ENCODE measurements at places on chromosomes 5 and 9.

DNA sequence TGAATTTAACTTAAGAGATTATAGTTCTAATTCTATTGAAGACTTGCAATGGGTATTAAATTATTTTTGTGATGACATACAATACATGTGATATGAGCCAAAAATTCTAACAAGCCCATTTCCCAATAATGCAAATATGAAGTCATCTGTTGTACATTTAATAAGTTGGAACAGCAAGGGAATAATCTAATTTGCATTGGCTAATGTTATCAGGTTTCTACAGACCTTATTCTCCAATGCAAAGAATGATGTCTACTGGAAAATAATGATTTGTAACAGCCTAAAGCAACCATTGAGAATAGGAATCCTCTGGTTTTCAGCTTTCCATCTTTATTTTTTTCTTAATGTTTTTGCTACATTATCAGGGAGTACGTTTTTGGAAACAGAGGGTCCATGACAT lies 89.1 kb upstream of the MINAR2 start:
- DNase-seq: no peak

DNA sequence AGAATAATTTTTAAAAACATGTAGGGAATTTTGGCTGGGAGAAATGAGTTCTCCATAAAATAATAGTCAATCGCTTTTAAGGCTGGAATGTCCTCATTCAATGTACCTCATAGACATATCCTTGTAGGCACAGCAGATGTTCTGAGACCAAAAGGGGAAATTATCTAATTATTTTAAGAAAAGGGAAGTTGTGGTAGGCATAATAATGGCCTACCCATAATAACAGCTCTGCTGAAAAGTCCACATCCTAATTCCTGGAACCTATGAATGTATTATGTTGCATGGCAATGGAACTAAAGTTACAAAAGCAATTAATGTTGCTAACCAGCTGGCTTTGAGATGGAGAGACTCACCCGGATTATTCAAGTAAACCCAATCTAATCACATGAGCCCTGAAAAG lies 216.1 kb downstream of the TRIM36 start:
- no peak for DNase-seq

GRCh38 chr9:4333787-4334186 lies 33.9 kb upstream of the GLIS3 start:
- DNase-seq: no peak

GRCh38 chr5:38576961-38577684 lies 20.7 kb upstream of the LIFR start:
- DNase-seq: no peak

- no peak for DNase-seq
Measured at GRCh38 chr9:110753731-110754231, 85.2 kb downstream of the MUSK start.

DNA sequence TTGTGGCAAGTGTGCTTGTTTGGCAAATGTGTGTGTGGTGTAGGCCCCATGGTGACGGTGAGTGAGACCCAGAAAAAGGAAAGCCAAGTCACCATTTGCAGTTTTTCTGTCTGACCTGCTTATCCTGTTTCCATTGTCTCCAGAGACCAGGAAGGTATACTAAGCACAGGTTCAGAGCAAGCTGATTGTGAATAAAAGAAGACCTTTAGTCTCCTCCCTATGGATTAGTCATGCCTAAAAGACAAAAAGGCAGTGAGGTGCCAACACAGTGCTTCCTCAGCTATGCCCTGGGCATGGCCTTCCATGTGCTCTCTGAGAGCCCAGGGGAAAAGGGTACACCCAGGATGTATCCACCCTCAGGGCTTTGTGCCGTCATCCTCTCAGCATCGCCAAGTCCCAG lies 49.2 kb upstream of the SHOC1 start:
- DNase-seq: no peak

DNA sequence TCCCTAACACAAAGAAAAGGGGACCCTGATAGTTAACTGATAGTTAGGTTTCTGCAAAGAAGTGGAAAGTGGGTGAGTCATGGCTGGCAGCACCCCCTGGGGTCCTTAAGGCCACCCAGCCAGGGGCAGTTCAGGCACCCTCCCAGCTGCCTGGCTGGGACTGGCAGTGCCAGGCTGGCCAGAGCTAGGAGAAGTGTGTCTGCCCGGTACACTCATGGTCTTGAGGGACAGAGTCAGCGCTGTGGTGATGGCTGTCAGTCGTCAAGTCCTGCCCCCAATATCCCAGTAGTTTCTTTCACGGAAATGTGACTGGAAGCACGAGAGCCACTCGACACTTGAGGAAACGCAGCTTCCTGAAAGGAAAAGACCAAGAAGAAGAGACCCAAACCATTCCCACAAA lies 22.3 kb upstream of the CNOT6 start:
- no peak for DNase-seq

DNA sequence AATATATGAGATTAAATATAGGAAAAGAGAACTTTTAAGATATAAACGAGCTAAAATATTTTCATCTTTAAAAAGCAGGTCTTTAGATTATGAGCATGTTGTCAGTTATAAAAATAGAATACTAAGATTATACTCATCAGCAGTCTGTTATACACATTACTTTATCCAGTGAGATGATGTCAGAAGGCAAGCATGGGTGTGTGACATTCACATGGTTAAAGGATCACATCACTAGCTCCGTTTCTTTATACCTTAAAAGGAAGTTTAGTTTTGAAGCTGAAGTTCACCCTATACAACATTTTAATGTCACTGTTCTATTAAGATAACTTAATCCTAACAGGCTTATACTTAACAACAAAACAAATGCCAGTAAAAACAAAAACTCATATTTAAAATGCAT lies 59.6 kb downstream of the RICTOR start:
- no peak for DNase-seq

GRCh38 chr9:136850866-136851775 lies 1.0 kb upstream of the MAMDC4 start:
- no peak for DNase-seq

- DNase-seq: no peak
Measured at GRCh38 chr5:50934343-50934742, 267.9 kb downstream of the PARP8 start.

DNA sequence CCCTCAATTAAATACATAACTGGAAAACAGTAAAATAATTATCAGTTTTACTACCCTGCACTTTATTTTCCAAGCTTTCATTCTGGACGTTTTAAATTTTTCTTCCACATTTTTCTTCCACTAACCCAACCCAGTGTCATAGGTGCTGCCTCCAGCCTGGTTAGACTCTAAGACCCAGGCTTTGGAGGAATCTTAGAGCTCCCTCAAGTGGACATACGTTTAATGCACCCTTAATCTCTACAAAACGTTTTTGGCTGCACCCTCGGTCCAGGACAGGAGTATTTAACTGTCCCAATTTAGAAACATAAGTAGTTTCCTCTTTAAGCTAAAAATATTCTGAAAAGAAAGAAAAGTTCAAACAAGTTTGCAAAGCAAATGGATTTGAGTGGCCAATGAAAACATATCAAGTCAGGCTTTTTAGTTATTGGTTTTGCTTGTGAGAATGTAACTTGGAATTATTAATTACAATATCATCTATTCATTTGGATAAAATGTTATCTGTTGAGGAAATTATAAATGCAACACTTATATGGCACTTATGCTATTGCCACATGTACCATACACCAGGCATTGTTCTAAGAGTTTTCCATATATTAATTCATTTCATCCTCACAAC lies 38.9 kb downstream of the CDH6 start:
- DNase-seq: peak; percentile 69

DNA sequence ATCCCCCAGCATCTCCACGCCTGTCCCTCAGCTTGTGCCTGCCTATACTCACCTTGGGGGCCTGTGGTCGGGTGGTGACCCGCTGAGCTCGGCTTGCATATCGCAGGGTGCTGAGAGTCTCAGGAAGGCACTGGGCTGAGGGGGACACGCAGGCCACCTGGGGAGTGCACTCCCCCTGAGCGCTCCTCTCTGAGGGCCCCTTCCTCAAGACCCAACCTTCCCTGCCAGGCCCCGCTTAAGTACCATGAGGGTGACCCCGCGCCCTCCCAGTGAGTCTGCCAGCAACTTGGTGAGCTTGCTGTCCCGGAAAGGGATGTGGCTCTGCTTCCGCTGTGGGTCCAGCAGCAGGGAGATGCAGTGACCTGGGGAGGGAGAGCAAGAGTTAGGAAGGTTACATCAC lies 4.1 kb downstream of the KIF12 start:
- no peak for DNase-seq

- DNase-seq: no peak
Measured at GRCh38 chr5:56414066-56414465, 180.9 kb upstream of the ANKRD55 start.

DNA sequence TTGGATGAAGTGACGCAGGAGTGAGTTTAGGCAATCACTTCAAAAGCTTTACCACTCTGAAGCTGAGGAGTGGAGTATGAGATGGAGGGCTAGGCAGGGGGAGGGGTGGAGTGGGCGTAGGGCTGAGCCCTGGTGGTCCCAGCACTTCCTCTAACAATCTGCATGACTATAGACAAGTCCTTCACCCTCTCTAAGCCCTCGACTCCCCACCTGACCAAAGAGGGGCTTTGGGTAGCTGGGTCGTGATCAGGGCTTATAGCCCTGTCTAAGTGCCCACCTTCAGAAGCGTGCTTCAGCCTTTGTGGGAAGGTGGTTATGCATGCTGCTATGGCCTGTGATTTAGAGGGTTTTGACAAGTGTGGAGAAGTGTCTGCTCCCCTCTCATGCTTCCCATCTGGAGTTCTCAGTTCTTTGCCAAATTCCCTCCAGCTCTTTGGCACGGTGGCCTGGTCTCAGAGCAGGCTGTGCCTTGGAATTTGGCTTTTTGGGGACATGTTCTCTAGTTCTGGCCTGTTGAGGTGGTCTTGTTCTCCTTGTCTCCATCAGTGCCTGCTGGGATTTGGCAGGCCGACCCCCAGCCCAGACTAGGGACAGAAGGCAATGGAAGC lies 53.0 kb downstream of the ACTBL2 start:
- no peak for DNase-seq

- DNase-seq: no peak
Measured at GRCh38 chr5:73823508-73823925, 197.5 kb downstream of the ARHGEF28 start.

- DNase-seq: no peak
Measured at GRCh38 chr5:171513591-171513990, 94.1 kb downstream of the FGF18 start.

DNA sequence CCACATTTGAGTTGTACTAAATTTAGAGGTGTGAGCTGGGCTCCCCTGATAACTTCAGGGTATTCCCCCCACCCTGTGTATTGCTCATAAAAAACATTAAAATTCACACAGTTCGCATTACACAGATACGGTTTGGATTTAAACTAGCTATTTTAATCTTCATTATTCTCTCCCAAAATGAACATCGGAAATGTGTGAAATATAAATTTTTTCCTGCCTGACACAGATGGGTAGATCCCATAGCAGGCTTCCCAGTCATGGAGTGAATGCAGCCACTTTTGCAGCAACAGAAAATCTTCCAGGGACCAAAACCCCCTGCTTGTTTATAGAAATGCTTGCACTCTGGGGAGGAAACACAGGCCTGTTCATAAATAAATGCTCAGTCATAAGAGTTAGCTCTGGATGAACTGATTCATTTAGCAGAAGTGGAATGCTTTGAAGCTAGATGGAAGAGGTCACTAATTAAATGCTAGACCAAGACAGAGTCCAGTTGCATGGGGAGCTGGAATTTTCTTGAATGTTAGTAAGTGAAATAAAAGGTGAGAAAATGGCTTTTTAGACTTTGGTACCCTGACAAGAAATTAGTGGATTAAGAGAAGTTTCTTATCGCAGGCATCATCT lies 115.6 kb downstream of the PDE8B start:
- DNase-seq: no peak

DNA sequence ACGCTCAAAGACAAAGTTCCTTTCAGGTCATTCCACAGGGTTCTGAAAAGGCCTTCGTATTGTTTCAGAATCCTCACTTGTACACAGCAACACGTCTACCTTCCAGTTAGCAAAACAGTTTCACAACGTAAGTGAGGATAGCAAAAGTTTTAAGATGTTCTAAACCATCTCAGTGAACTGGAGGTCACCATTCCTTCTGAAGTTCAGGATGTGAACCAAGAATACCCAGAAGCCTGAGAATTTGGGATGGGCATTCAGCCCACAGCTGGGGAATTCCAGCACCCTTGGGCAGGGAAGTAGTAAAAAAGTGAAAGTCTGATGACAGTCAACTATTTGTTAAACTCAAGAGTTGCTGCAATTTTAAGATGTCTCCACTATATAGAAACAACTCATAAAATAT lies 224.5 kb downstream of the BNC2 start:
- DNase-seq: no peak

- DNase-seq: no peak
Measured at GRCh38 chr5:167767795-167768194, 523.6 kb upstream of the WWC1 start.
